ENCODE measurements at places on chromosomes 12 and 14.

- H3K27ac ChIP-seq = no peak overlapping the region
- no peak for DNase-seq
- H3K36me3 ChIP-seq = no peaks in the 10 kb centered on the region
- no peaks in the 10 kb centered on the region for H3K27me3 ChIP-seq
- no peak overlapping the region for H3K4me3 ChIP-seq
Observed at GRCh38 chr12:40802656-40803055, 110.4 kb downstream of the CNTN1 start.

DNA sequence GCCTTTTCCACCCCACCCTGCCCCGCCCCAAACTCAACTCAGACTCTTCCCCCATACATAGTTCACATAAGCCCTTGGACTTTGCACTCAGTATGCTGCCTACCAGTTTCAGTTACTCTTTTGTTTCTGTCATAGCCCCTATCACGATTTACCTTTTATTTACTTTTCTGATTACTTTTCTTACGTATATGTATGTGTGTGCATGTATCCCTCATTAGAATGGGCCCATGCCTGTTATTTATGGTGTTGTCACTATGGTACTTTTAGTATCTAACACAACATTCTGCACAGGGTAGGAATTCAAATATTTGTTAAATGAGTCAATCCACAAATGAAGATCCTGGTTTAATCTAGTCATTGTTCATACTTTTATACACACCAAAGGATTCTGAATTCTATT, 16.5 kb upstream of the LUM start:
- H3K4me3 ChIP-seq = no peak overlapping the region
- no peak overlapping the region for H3K27ac ChIP-seq
- H3K27me3 ChIP-seq = no peaks in the 10 kb centered on the region
- DNase-seq = no peak
- H3K4me1 ChIP-seq = no peaks in the 10 kb centered on the region

DNA sequence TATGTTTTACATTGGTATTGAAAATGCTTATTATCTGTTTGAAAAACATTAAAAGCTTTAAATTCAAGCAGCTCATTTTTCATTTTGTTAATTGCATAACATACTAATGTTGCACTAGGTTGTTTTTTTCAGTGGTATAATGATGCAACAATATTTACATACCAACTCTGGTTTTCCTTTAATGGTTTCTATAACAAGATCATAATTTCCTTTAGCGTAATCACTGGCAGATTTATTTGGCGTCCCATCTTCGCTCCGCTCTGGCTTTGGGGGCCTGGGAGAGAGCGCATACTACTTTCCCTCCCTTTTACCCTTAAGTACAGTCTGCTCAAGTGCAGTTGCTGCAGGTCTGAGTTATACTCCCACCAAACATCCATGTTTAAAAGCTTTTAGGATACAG, 574.1 kb downstream of the PRKD1 start:
- DNase-seq = no peak
- H3K4me1 ChIP-seq = no peaks in the 10 kb centered on the region
- no peak overlapping the region for H3K27ac ChIP-seq
- no peaks in the 10 kb centered on the region for H3K36me3 ChIP-seq

DNA sequence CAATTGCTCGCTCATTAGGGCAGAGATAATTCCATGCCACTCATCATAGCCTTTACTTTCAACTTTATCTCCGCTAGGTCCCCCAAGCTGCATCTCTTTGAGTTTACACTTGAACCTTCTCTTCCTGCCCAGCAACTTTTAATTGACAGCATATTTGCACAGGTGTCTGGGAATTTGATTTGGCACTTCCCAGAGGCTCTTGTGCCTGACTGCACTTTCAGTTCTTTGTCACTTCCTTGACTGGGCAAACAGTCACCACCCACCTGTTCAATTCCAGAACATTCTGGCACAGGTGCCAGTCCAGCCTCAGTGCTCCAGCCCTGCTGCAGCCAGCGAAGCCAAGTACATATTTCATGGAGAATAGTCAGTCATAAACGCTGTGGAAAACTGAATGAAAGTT, 110.1 kb upstream of the LRIG3 start:
- no peaks in the 10 kb centered on the region for H3K4me1 ChIP-seq
- no peak for DNase-seq
- no peaks in the 10 kb centered on the region for H3K27me3 ChIP-seq
- no peak overlapping the region for H3K27ac ChIP-seq
- H3K36me3 ChIP-seq = no peaks in the 10 kb centered on the region

GRCh38 chr12:92206596-92206995, 61.0 kb upstream of the BTG1 start:
- DNase-seq = no peak
- no peaks in the 10 kb centered on the region for H3K27me3 ChIP-seq
- H3K27ac ChIP-seq = no peak overlapping the region
- H3K4me1 ChIP-seq = peaks cover 33% of the 10 kb centered on the region
- no peaks in the 10 kb centered on the region for H3K36me3 ChIP-seq
- H3K4me3 ChIP-seq = no peak overlapping the region

DNA sequence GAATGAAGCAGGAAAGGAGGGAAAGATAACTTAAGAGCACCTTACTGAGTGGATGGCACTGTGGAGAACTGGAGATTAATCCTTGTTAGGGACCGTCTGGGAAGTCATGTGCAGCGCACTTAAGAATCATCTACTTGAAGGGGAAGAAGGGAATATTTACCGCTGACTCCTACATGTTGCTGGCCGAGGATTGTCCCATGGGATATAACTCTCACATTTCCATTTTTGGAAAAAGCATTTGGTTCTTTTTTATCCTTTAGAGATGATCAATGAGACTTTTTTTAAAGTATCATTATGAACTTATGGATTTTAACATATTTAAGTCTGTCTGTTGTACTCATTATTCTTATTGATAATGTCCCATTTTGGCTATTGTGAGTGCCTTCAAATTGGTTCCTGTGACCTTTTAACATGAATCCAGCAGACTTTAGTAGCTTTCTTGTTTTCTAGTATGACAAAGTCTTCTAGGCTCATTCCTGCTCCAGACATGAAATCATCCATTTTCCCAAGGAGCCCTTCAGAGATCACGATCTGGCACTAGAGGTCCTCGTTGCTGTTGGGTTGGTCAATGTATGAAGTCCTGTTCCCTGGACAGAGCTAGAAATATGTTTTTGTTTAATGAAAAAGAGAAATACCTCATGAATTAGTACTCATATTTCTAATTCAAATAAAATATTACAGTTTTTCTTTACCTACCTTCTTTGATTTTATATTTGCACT, 20.2 kb upstream of the FAM234B start:
- H3K4me3 ChIP-seq = no peak overlapping the region
- H3K4me1 ChIP-seq = no peaks in the 10 kb centered on the region
- H3K27ac ChIP-seq = no peak overlapping the region
- peak; percentile 8 for DNase-seq

DNA sequence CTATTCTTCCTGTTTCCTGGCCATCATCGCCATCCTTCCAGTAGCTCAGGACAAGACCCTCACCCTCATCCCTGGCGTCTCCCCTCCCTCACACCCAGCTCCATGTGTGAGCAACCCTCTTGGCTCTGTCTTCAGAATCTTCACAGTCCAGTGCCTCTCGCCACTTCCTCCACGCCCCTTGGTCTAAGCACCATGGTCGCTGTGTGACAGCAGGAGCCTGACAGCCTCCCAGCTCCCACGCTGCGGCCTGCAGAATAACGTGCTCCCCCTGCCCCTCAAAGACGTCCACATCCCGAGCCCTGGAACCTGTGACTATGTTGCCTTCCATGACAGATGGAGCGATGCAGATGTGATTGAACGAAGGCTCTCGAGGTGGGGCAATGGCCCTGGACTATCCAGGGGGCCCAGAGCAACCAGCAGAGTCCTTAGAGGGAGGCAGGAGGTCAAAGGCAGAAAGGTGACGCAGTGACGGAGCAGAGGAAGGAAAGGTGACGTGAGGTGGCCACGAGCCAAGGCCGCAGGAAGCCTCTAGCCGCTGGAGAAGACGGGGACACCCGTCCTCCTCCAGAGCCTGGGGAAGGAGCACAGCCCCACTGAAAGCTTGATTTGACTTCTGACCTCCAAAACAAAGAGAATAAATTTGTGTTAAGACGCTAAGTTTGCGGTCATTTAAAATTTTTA, 139.8 kb downstream of the CALM1 start:
- no peaks in the 10 kb centered on the region for H3K4me1 ChIP-seq
- DNase-seq = no peak
- H3K27me3 ChIP-seq = no peaks in the 10 kb centered on the region
- H3K36me3 ChIP-seq = no peaks in the 10 kb centered on the region

DNA sequence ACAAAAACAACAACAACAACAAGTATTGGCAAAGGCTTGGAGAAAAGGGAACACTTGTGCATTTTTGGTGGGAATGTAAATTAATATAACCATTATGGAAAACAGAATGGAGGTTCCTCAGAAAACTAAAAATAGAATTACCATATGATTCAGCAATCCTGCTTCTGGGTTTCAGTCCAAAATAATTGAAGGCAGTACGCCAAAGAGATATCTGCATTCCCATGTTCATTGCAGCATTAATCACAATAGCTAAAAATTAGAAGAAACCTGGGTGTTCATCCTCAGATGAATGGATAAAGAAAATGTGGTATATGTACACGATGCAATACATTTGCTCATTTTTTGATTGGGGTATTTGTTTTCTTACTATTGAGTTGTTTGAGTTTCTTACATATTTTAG, 813.0 kb downstream of the NRXN3 start:
- H3K27me3 ChIP-seq = no peaks in the 10 kb centered on the region
- H3K4me1 ChIP-seq = no peaks in the 10 kb centered on the region
- H3K4me3 ChIP-seq = no peak overlapping the region
- DNase-seq = no peak
- no peaks in the 10 kb centered on the region for H3K36me3 ChIP-seq
- no peak overlapping the region for H3K27ac ChIP-seq

DNA sequence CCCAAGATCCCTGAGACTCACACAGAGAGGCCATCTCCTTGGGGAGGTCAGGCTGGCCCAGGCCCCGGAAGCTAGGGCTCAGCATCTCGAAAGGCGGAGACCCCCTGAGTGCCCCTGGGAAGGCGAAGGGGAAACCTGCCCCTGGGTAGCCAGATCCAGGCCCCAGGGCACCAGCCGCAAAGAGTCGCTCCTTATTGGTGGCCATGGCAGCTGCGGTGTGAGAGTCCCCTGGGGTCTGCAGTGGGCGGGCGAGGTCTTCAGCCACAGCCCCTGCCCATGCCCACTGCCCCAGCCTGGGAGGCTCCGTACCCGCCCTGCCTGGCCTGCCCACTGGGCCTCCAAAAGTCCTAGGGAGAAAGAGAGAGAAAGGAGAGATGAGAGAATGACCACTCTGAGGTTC, 4.7 kb downstream of the RARG start:
- H3K27ac ChIP-seq = no peak overlapping the region
- peaks cover 48% of the 10 kb centered on the region for H3K4me1 ChIP-seq
- no peak overlapping the region for H3K4me3 ChIP-seq
- no peak for DNase-seq

GRCh38 chr12:93164103-93164880, 213.4 kb upstream of the NUDT4 start:
- H3K27me3 ChIP-seq = no peaks in the 10 kb centered on the region
- peaks cover 6% of the 10 kb centered on the region for H3K4me1 ChIP-seq
- no peak overlapping the region for H3K27ac ChIP-seq
- H3K4me3 ChIP-seq = no peak overlapping the region
- H3K36me3 ChIP-seq = no peaks in the 10 kb centered on the region
- DNase-seq = no peak

DNA sequence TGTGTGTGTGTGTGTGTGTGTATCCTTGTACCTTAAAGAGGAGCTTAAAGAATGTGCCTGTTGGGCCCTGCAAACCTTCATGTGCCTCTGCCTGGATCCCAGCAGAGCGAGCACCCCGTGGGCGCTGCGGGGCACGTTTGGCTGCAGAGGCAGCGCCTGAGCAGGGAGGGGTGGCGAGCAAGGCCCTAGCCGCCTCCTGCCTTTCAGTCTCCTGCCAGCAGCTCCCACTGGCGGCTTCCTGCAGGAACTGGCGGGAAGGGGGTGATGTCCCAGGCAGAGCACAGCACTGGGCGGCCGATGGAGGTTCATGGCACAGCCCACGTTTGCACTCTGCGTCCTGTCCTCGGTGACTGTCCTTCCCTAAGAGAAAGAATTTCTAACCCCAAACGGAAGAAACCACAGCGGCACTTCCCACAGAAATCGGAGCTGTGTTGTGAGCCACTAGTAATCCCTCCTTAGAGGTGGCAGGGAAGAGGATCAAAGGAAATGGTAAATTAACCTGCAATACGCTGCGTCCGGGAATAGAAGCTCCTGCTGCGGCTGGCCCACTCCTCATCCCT, 19.8 kb downstream of the ZBTB42 start:
- DNase-seq = no peak
- no peaks in the 10 kb centered on the region for H3K36me3 ChIP-seq
- no peak overlapping the region for H3K4me3 ChIP-seq

- DNase-seq = no peak
- no peaks in the 10 kb centered on the region for H3K36me3 ChIP-seq
- no peaks in the 10 kb centered on the region for H3K27me3 ChIP-seq
- no peak overlapping the region for H3K27ac ChIP-seq
- H3K4me3 ChIP-seq = no peak overlapping the region
Observed at GRCh38 chr12:130398100-130398848, 60.6 kb downstream of the PIWIL1 start.

- H3K4me1 ChIP-seq = no peaks in the 10 kb centered on the region
- H3K27ac ChIP-seq = no peak overlapping the region
- no peak for DNase-seq
- no peak overlapping the region for H3K4me3 ChIP-seq
Observed at GRCh38 chr12:92582475-92582874, 120.3 kb upstream of the PLEKHG7 start.

DNA sequence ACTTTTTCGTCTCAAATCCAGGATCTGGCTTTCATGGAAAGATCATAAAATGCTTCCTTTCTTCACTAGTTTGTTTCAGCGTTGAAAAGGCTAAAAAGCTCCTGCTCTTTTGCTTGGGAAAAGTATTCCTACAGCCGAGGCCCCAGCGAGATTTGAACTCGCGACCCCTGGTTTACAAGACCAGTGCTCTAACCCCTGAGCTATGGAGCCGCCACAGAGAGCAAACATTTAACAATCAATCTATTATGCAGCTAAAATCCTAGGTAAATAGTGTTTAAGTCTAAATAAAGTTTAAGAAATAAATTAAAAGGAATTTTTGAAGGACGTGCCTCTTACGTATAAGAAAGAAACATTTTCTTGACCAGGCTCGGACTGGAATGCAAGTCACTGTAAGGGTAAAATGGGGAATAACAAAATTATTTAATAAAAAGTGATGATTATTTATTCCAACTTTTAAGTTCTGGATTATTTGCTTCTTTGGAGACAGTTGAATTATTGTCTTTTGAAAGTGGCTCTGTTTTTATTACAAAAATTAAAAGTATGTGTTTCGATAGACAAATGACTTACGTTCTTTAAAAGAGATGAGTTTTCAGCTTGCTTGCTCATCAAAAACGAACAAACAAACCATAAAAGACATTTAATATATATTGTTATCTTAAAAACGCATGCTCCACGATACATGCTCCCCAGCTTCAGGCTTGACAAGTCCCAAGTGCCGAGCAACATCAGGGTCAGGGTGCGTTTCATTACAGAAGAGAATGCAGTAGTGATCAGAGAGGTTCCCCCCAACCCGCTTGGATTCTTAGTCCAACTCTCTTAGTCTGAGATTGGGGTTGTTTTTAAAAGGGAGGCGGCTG, 10.2 kb downstream of the OR6S1 start:
- H3K4me1 ChIP-seq = peaks cover 27% of the 10 kb centered on the region
- H3K4me3 ChIP-seq = peak overlapping the region; percentile 67
- no peaks in the 10 kb centered on the region for H3K36me3 ChIP-seq

Measured in CD4-positive, CD25-positive, alpha-beta regulatory T cell (primary cell).